ENCODE measurements at places on chromosomes 3 and 15.

DNA sequence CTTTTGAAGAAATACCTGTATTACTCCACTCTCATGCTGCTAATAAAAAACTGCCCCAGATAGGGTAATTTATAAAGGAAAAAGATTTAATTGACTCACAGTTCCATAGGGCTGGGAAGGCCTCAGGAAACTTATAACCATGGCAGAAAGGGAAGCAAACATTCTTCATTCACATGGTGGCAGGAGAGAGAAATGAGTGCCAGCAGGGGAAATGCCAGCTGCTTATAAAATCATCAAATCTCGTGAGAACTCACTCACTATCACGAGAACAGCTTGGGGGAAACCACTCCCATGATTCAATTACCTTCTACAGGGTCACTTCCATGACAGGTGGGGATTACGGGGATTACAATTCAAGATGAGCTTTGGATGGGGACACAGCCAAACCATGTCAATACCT, 18.7 kb downstream of the MFSD1 start:
- H3K27ac ChIP-seq: no peak overlapping the region
- H3K36me3 ChIP-seq: peaks cover 6% of the 10 kb centered on the region
- H3K4me3 ChIP-seq: no peak overlapping the region
- no peaks in the 10 kb centered on the region for H3K4me1 ChIP-seq
- no peaks in the 10 kb centered on the region for H3K27me3 ChIP-seq
- DNase-seq: no peak

- no peak for DNase-seq
- no peak overlapping the region for H3K4me3 ChIP-seq
- H3K4me1 ChIP-seq: no peaks in the 10 kb centered on the region
- H3K27me3 ChIP-seq: no peaks in the 10 kb centered on the region
Measured at GRCh38 chr3:100682056-100682853, 27.0 kb upstream of the TFG start.

DNA sequence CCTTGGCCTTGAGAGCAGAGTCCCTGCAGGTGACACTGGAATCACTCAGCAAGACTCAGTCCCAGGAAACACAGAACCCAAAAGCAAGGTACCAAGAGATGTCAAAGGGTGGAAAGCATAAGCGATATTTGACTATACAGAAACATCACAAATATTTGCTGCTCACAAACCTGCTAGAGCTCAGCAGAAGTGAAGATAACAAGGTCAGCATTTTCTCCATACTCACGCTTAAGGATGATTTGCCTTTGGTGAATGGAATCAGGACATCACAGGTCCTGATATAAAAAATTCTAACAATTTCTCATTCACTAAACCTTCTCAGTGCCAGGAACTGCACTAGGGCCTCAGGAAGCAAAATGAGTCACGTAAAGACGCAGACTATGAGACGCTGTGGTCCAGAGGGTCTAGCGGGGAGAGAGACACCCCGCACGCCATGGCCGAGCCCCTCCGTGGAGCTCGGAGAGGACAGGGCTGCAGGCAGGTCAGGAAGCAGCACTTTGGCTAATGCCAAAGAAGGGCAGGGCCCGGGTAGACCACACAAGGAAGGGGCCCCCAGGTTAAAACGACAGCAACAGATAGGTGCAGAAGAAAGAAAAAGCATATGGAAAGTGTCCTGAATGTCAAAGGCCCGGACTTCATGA, 10.7 kb downstream of the PCSK6 start:
- no peak overlapping the region for H3K27ac ChIP-seq
- H3K4me3 ChIP-seq: no peak overlapping the region
- no peak for DNase-seq

DNA sequence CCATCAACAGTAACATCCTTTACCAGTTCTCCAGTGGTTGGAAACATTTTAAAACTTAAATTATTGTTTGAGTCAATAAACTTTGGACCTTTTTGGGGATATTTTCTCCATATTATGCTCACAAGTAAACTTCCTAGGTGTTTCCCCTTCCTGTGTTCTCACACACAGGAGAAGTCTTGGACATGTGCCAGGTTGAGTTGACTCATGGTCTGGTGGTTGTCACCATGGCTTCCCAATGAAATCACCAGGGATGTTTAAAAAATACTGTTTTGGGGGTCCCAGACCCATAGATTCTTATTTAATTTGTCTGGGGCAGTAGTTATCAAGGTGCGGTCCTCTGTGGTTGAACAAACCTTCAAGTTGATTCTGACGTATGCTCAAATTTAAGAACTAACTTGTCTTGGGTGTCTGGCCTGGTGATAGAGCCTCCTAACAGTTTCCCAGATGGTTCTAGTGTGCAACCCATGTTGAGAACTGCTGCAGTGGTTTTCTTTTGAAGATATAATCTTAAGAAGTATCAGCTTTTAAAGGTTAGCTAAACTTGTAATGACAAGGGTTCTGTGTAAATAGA, 291.8 kb downstream of the EDEM1 start:
- no peak for DNase-seq
- no peak overlapping the region for H3K4me3 ChIP-seq
- no peak overlapping the region for H3K27ac ChIP-seq

- DNase-seq: no peak
- H3K4me1 ChIP-seq: no peaks in the 10 kb centered on the region
- H3K36me3 ChIP-seq: peaks cover 27% of the 10 kb centered on the region
- H3K27ac ChIP-seq: no peak overlapping the region
- H3K4me3 ChIP-seq: no peak overlapping the region
Measured at GRCh38 chr3:128367221-128367620, 99.5 kb downstream of the DNAJB8 start.

DNA sequence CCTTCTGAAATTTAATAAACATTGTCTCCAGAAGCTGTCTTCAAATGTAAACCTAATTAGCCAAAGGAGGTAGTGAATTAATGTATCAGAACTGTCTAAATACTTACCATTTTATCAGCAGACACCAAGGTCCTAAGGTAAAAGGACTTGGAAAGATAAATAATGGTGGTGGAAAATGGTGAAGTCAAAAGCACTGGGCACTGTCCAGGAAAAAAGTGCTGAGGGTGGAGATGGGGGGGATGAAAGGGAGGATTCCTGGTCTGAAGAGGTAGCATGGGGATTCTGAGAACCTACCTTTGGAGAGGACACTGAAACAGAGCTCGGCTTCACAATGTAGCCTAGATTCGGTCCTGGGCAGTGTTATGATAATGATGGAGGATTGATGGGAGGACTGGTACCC, 149.0 kb upstream of the DPH6 start:
- no peaks in the 10 kb centered on the region for H3K4me1 ChIP-seq
- H3K27me3 ChIP-seq: no peaks in the 10 kb centered on the region
- DNase-seq: no peak
- H3K4me3 ChIP-seq: no peak overlapping the region
- no peaks in the 10 kb centered on the region for H3K36me3 ChIP-seq
- H3K27ac ChIP-seq: no peak overlapping the region

DNA sequence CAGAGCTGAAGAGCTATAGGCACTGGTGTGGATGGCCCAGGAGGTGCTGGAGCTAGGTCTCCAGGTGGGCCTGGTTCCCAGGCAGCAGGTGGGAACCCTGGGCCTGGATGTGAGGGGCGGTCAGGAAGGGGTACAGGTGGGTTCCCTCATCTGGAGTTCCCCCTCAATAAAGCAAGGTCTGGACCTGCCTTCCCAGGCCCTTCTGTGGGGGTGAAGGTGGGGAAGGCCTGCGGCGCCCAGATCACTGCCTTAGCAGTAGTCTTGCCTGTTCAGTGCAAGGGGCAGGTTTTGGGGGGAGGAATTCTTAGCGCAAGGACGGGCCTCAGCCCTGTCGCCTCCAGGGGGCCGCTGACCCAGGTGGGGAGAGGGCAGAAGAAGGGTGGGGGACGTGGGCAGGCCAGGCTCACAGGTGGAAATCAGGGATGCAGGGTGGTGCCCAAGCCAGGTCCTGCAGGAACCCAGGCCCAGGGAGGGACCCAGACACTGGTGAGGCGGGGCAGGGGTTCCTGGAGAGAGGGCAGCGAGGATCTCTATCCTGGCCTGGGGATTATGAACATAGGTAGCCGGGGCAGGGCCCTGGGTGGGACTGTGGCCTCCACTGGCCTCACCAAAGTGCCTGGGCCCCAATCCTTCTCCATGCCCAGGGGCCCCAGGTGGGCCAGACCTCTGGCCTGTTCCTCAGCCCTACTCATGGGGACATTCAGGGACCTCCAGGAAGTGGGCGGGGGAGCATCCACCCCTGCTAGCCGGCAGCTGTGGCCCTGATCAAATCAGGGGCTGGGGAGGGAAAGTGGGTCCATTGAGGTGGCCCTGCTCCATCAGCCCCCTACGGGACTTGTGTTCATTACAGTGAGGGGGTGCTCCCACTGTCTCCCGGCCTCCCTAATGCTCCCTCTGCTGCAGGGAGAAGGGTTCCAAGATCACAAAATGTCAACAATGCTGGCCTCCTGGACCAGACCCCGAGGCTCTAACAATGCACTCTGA, 25.3 kb downstream of the HDAC11 start:
- H3K4me3 ChIP-seq: no peak overlapping the region
- no peak overlapping the region for H3K27ac ChIP-seq
- no peaks in the 10 kb centered on the region for H3K27me3 ChIP-seq

- no peak for DNase-seq
- no peak overlapping the region for H3K4me3 ChIP-seq
- H3K36me3 ChIP-seq: no peaks in the 10 kb centered on the region
- no peak overlapping the region for H3K27ac ChIP-seq
Measured at GRCh38 chr3:37580237-37580636, 281.4 kb upstream of the CTDSPL start.

DNA sequence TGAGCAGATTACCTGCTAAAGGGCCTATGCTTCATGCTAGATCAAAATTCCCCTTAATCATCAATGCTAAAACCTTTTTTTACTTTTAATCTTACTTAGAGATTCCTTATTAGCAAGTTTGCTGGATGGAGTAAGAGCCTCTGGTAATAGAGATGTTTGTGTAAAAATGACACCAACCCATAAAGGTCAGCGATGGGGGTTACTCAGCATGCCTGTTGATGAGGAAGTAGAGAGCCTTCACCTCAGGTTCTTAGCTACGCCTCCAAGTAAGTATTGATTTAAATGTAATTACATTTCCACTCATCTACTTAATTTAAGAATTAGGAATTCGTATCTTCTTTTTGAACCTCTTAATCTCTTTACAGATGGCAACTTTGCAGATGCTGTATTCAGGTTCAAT, 38.8 kb downstream of the DNAJC13 start:
- peaks cover 86% of the 10 kb centered on the region for H3K36me3 ChIP-seq
- no peak overlapping the region for H3K27ac ChIP-seq
- H3K4me3 ChIP-seq: no peak overlapping the region
- no peaks in the 10 kb centered on the region for H3K27me3 ChIP-seq
- DNase-seq: no peak

GRCh38 chr15:90187257-90187868, 13.8 kb upstream of the SEMA4B start:
- H3K36me3 ChIP-seq: no peaks in the 10 kb centered on the region
- H3K4me1 ChIP-seq: peaks cover 21% of the 10 kb centered on the region
- no peak overlapping the region for H3K4me3 ChIP-seq
- no peak overlapping the region for H3K27ac ChIP-seq
- peaks cover 20% of the 10 kb centered on the region for H3K27me3 ChIP-seq

Measured in DND-41 (cell line).